IPS-NIHi11 (cell line): ENCODE measurements at places on chromosomes 3 and 15.

GRCh38 chr15:39497016-39497758 lies 83.7 kb upstream of the THBS1 start:
- DNase-seq = no peak

DNA sequence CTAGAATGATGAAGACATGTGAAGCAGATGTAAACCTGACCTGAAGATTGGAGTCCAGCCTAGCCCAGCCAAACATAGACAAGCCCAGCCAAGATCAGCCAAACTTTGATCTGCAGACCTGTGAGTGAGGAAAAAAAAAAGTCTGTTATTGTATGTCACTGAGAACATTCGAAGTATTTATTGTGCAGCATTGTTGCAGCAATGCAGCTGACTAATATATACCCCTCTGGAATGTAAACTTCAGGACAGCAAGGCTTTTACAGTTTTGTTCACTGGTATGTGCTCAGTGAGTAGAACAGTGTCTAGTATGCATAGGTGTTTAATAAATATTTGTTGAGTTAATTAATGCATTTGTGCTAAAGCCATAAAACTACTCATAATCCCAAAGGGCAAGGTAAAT lies 23.4 kb downstream of the TMEM202 start:
- DNase-seq = no peak

DNA sequence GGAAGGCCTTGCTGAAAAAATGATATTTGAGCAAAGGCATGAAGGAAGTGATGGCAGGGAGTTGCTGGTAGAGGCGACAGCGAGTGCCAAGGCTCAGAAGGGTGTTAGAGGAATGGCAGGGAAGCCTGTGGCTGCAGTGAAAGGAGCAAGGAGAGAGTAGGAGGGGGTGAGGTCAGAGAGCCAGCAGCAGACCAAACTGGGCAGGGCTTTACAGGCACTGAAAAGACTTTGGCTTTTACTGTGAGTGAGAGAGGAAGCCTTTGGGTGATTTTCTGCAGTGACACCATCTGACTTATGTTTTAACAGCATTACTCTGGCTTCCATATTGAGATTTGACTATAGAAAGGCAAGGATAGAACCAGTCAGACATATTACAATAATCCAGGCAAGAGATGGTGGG lies 11.4 kb downstream of the TICRR start:
- DNase-seq = no peak

GRCh38 chr3:177499779-177500423 lies 302.6 kb upstream of the TBL1XR1 start:
- no peak for DNase-seq

- no peak for DNase-seq
Observed at GRCh38 chr3:109278141-109278540, 38.2 kb downstream of the DPPA2 start.

- DNase-seq = no peak
Observed at GRCh38 chr3:12750658-12751071, 8.4 kb downstream of the TMEM40 start.

GRCh38 chr15:88624156-88624970 lies 3.2 kb downstream of the AEN start:
- no peak for DNase-seq

DNA sequence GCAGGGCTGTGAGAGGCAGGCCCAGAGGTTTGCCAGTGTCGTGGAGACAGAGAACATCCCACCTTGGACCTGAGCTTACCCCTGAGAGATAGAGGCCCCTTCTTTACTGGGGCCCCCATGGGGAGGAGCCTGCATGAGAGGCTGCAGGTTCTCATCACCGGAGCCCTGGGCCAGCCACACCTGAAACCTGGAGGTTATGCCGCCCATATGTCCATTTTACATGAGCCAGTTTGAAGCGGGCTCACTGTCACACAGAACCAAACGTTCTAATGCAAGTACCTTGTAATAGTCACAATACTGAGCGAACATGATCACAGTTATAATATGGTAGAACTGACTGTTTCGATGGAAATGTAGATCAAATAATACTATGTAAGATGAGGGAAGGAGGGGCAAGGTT lies 6.3 kb upstream of the IQSEC1 start:
- DNase-seq = no peak
